Inflammatory macrophage (primary cell): ENCODE measurements at places on chromosomes 5 and 9.

GRCh38 chr9:115689331-115689730 is 464.3 kb upstream of the PAPPA start:
- DNase-seq = no peak

- no peak for DNase-seq
Observed at GRCh38 chr9:38004809-38005560, 64.0 kb downstream of the SHB start.

- no peak for DNase-seq
Observed at GRCh38 chr5:89351222-89351621, 468.2 kb upstream of the MEF2C start.

DNA sequence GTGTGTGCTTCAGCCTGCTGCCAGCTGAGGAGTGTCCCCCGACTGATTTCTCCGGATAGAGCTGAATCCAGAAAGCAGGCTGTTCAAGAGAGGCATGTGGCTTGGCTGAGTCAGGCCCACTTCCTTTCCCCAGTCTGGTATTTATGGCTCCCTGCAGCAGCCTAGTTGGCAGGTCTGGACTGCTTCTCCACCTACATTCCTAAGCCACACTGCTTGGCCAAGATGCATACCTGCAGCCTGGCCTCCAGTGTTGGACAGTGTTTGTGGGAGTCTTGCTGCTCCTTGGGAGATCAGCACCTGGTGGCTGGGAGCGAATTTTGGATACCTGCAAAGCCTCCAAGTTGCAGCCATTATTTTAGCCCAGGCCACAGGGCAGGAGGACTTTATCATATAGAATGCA is 670.8 kb downstream of the ACTL7B start:
- peak; percentile 9 for DNase-seq

- no peak for DNase-seq
Observed at GRCh38 chr5:116274251-116274650, 189.4 kb downstream of the COMMD10 start.

GRCh38 chr9:12060811-12061210 is 632.4 kb upstream of the TYRP1 start:
- no peak for DNase-seq

DNA sequence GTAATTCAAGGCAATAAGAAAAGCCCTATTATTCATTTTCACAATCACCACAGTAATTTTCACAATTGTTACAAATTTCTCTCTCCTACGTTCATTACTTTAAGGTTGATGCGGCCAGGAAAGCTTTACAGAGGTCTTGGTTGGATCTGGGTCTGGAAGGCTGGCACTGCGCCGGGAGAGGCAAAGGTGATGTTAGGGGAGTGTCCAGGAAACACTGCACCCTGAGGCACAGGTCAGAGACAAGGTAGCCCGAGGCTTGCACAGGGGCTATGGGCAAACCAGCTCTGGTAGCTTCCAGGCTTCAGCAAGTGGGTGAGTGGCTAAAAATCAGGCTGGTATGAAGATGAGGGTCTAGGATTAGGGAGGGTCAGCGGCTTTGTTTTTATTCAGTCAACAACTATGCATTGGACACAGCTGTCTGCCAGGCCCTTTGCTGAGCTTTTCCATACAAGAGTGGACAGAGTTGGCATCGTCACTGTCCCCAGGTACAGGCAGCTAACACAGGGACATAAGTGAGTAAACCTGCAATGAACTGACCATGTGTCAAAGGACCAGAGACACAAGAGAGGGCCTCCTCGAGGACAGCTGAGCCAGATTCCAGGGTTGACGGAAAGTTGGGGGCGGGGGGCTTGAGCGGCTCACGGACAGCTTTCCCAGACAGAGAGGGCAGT is 12.4 kb upstream of the TENT4A start:
- no peak for DNase-seq

DNA sequence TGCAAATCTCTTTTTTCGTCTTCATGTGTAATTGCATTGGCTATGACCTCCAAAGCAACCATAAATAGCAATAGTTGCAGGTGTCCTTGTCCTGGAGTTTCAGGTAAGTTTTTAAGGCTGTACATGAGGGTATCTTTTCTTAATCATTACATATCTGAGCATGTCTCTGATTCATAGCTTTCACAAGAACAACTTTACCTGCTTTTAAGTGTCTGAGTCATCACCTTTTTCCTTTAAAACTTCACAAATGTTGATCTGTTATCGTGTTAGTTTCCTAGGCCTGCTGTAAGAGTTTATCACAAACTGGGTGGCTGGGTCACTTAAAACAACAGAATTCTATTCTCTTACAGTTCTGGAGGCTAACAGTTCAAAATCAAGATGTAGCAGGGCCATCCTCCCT is 13.8 kb downstream of the GARNL3 start:
- no peak for DNase-seq

- DNase-seq = no peak
Observed at GRCh38 chr9:100125910-100126309, 26.9 kb downstream of the INVS start.

DNA sequence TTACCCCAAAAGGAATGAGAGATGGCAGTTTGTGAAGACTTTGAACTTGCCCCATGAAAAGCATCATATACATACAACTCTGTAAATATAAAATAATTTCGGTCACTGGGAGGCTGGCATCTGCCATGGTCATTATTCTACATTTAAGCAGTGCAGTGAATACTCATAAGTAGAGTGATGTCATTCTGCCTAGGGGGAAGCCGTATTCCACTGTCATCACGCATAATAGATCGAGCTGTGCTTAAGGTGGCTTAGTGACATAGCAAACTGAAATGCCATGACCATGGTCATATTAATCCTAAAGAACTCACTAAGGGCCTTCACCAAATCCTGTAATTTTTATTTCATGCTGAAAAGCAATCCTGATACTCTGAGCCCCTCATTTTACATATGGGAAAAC is 42.4 kb upstream of the NR4A3 start:
- no peak for DNase-seq

- DNase-seq = peak; percentile 92
Observed at GRCh38 chr9:91298311-91298710, 63.4 kb downstream of the AUH start.

DNA sequence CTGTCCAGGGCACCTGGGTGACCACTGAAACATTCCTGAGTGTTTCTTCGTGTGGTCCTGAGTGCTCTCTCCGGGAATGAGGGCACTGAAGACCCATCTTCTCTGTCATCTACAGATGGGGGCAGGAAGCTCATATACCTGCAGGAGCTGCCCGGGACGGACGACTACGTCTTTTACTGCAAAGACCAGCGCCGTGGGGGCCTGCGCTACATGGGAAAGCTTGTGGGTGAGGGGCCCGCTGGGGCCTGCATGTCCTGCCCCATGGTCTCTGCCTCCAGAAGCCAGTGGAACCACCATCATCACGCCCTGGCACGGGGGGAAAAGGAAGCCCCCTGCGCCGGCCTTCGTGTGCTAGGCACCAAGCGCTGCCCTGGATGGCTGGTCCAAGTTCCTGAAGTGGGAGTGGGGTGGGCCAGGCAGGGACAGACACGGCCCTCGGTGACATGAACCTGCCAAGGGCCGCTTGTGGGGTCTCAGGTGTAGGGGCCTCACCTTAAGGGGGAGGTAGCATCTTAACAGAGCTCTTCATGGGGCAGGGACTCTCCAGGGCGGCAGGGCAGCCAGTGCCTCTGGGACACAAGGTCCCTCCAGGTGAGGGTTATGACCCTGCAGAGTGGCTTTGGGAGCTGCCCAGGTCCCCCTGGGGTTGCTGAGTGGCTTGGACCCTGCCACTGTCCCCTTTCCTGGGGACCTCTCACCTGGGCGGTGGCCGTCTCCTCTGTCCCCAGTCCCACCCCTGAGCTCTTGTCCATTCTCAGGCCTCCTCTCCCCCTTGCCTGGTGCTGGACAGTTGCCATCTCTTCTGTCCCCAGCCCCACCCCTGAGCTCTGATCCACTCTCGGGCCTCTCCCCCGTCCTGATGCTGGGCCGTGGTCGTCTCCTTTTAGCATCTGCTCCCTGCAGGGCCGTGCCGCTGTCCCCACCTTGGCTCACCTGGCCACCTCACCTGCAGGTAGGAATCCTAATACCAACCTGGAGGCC is 2.1 kb downstream of the OBP2A start:
- DNase-seq = no peak

DNA sequence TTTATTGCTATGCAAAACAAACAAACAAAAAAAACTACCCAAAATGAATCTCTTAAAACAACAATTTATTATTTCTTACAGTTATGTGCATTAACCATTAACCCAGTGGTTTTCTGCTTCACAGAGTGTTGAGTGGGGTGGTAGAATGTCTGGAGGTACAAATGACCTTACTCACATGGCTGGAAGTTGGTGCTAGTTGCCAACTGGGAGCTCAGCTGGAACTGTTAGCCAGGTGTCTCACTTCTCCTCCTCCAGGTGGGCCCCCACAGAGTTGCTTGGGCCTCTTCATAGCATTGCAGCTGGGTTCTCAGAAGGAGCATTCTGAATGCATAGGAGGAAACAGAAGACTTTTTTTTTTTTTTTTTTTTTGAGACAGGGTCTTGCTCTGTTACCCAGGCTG is 10.5 kb upstream of the B4GALT1 start:
- DNase-seq = no peak

DNA sequence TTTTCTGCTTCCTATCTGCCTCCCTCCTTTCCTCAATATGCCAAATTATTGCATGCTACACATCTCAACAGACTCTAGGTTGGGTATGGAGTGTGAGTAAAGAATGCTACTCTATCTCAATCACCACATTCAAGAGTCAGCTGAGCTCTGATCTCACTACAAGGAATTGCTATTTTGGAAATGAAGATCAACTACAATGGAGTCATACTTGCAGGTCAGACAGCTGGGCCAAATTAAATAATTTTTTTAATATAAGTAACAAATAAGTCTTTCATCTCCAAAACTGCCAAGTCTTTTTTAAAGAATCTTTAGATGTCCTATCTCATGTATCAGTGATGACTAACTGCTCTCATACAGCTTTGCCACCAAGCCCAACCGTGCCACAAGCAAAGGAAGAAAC is 64.0 kb downstream of the DEPDC1B start:
- no peak for DNase-seq

GRCh38 chr5:35861718-35862117 is 5.0 kb downstream of the IL7R start:
- DNase-seq = no peak

DNA sequence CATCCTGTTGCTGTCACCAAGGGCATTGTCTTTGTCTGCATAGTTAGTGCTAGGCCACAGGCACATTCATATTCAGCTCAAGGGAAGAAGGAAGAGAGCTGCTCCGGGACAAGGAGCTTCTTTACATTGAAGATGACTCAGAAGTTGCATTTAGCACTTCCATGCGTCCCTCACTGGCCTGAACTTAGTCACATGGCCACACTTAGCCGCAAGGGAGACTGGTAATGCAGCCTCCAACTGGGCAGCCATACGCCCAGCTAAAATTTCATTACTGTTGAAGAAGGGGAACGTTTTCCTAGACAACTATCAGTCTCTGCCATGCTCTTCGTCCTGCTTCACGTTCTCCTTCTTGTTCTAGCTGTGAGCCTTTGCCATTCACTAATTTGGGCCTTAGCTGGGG is 20.0 kb downstream of the ACTL7B start:
- peak; percentile 67 for DNase-seq

DNA sequence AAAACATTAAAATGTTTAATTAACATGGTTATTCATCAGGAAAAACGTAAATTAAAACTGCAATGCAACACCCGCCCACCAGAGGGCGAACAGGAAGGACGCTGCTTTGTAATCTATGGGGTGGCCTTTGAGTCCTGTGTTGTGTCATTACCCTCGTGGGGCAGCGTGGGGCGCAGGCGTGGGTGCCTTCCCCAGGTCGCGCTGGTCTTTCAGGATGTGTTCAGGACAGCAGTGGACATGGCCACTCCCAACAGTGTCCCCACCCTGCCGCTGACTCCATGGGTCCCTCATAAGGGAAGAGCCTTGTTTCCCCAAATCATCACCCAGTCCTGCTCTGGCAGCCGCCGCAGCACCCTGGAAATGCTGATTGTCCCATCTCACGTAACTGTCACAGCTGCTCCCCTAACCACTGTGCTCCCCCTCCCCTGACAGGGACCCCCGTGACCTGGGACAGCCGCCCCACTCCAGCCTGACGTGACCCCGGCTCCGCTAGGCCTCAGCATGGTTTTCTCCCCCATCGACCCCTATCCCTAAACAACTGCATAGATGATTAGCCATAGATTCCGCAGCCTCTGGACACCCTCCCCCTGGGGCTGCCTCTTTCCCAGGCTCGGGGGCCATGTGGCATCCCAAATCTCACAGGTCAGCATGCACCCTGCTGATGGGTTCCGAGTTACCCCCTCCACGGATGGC is 36.4 kb downstream of the GLT6D1 start:
- peak; percentile 67 for DNase-seq
